ENCODE measurements at places on chromosomes 4 and X. TPM values are rescaled to one million over a fixed set of nuclear protein-coding genes. Genes with fewer than 3 reads are reported as not detected.

Gene HSPA4L
- 0.31 TPM for total RNA-seq

Gene HAND2
- not detected for total RNA-seq

Gene SLC9A7
- 4.3 TPM for total RNA-seq

Gene SLBP
- total RNA-seq = 87.7 TPM

Gene CXorf65
- total RNA-seq = 33.1 TPM

Gene CASK
- total RNA-seq = 43.4 TPM

Gene ALAS2
- total RNA-seq = not detected

Gene FGFR3
- 1.4 TPM for total RNA-seq

Gene IL13RA2
- not detected for total RNA-seq

Gene RBMXL3
- not detected for total RNA-seq

Gene MAGEA8
- not detected for total RNA-seq

Gene ZCCHC4
- 10.0 TPM for total RNA-seq

Gene MAGEB6
- total RNA-seq = not detected

Gene CPLX1
- total RNA-seq = 2.6 TPM

Gene SAGE1
- total RNA-seq = not detected

Gene IGFBP7
- total RNA-seq = 0.31 TPM

Gene RENBP
- total RNA-seq = 27.1 TPM

Gene CNKSR2
- 8.5 TPM for total RNA-seq

Gene DDX53
- total RNA-seq = not detected

Gene EXOC1L
- total RNA-seq = not detected

Gene GRSF1
- 75.3 TPM for total RNA-seq

Gene ADH7
- total RNA-seq = not detected

Gene FAM184B
- not detected for total RNA-seq

Gene TSPAN7
- total RNA-seq = not detected

Gene OTC
- not detected for total RNA-seq

Gene FGFBP1
- total RNA-seq = not detected

Gene FAM47E
- not detected for total RNA-seq
